ENCODE measurements at places on chromosomes 1 and 21. TPM values are rescaled to one million over a fixed set of nuclear protein-coding genes. Genes with fewer than 3 reads are reported as not detected.

GRCh38 chr1:156479093-156480015 is 21.2 kb downstream of the MEF2D start:
- DNase-seq = no peak

DNA sequence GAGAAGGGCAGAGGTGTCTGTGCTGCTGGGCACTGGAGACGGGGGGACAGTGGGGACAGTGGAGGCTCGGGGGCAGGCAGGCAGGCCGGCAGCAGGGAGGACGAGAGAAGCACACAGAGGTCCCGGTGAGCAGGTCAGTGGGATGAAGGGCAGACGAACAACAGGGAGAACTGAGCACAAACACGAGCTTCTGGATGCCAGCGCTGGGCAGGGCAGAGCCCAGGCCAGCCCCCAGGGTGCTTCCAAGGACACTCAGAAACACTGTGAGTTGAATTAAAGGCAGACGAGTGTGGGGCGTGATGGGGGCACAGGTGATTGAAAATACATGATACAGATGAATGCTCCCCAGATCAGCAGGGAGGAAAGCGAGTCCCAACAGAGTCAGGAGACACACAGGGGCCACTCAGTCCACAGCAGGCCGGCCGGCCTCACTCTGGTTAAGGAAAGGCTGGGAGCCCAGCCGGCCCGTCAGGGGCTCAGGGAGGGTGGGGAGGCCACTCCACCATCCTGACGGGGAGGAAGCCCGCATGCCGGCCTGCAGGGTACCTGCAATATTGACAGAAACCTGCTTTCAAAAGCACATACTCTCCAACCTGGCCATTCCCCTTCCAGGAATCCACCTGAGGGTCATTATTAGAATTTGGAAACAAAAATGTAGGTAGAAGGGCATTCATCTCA is 14.1 kb downstream of the SLC19A1 start:
- DNase-seq = no peak

- DNase-seq = peak; percentile 45
Observed at GRCh38 chr21:39885119-39885848, 18.0 kb downstream of the PCP4 start.

DNA sequence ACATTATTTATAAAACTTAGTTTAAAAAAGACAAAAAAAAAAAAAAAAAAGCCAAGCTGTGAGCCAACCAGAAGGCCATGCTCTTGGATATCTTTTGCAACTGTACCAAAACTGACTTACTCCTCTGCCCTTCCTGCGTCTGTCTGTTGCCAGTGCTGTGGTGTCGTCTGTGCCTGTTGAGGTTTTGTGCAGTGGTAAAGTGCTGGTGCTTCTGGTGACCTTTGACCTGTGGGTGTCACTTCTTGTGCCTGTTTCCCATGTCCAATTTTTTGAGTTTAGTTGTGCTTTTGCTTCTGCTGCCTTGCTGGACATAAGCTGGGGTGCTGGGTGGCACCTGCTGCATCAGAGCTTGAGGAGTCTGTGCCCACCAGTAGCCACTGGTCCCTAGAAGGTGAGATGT is 41.4 kb downstream of the RNF187 start:
- DNase-seq = no peak

- no peak for DNase-seq
Observed at GRCh38 chr1:98035602-98036002, 114.8 kb upstream of the DPYD start.

GRCh38 chr1:116983112-116983511 is 18.4 kb upstream of the CD101 start:
- no peak for DNase-seq

DNA sequence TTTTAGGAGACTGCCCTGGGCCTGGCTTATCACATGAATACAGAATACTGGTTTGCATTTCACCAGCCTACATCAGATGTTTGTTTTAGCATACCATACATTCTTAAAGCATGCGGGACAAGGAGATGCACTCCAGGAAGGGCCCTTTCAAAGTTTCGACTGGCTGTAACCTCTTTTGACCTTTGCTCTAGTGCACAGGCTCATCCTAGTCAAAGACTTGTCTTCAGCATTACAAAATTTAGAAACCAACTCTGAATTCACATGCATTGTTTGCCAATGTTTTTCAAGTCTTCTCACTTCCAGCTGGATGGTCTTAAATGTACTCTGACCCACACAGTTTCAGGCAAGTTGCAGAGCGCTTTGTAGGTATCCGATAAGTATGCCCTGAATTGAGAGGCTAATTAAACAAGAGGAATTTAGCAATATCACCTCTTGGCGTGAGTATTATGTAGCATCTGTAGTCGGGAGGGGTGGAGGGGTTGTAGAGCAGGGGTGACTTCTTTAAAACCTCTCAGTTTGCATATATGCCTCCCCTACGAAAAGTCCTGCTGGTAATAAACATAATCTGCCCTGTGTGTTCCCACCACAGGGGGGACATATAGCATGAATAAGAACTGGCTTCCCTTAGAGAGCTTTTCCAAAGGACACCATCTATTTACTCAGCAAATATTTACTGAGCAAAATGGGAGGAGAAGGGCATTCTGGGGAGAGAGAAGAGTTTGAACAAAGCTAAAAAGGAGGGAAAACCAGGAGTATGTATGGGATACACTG is 24.4 kb upstream of the AHCYL1 start:
- peak; percentile 40 for DNase-seq

- DNase-seq = no peak
Observed at GRCh38 chr1:115282807-115283208, 55.2 kb downstream of the NGF start.

- no peak for DNase-seq
Observed at GRCh38 chr1:71399594-71399993, 318.8 kb upstream of the ZRANB2 start.

FAM131C gene
- 2.2 TPM for polyA plus RNA-seq

LORICRIN gene
- polyA plus RNA-seq = not detected

DNA sequence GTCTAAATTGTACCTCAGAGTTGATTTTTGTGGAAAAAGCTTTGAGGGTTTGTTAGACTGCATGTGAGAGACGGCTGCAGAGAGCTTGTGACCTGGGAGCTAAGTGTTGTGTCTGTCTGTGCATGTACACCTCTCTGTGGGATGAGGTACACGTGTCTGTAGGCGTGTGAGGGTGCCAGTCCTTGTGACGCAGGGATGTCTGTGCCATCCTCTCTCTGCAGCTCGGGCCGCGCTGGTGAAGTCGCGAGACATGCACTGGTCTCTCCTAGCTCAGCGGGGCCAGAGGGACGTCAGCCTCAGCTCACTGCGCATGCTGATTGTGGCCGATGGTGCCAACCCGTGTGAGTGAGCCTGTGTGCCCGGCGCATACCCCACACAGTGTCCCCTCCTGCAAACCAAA is 66.6 kb downstream of the S100B start:
- no peak for DNase-seq

TCP10L gene
- 1.4 TPM for polyA plus RNA-seq

DNASE2B gene
- 0.12 TPM for polyA plus RNA-seq

- DNase-seq = no peak
Observed at GRCh38 chr1:38025664-38026063, 13.1 kb downstream of the UTP11 start.

GRCh38 chr1:36382231-36382630 is 3.5 kb downstream of the STK40 start:
- no peak for DNase-seq

GJA9 gene
- polyA plus RNA-seq = 0.18 TPM

DNA sequence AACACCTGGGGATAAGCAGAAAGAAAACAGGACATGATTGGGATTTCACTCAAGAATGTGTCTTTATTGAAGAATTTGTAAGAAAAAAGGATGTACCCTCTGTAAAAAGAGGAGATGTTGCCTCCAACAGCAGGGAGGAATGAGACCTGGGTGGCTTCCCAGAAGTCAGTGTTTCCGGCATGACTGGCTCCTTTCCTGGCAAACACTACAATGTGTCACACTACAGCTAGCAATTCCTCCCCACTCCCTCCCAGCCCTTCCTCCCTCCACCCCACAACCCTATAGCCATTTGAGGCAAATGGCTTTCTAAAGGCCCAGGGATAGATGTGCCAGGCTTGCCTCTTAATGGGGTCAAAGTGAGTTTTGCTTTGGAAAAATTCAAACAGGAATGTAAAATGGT is 11.5 kb upstream of the COL8A2 start:
- DNase-seq = no peak

DNA sequence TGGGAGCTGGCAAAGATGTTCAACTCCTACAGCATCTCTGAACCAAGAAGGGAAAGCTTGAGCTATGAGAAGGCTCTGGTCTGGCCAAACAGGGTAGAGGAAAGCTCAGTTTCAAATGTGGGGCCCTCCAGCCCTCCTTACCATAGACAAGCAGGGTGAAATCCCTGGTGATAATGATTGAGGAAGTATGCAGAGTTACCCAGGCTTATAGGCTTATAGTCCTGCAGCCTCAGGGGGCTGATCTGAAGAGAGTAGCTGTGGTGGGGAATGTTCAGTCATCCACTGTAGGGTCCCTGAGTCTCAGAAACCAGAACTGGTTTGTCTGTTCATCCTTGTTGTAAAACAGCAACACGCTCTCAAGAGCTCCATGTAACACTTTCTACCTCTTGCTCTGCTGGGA is 19.8 kb upstream of the LY9 start:
- DNase-seq = no peak

C8A gene
- not detected for polyA plus RNA-seq

DNA sequence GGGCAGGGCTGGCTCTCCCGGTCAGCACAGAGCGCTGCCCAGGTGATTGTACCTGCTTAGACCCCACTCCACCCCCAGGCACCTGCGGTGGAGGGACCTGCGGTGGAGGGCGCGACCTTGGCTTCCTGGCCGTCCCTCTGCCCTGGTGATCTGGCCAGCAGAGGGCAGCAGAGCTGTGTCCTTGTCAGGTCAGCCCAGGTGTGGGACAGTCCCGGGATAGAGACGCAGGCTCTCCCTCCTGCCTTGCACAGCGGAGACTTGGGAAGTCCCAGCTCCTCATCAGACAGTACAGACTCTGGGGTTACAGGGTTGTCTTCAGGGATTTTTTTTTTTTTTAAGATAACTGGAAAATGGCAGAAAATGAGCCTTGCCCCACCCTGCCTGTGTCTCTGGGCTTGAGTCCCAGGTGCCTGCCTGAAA is 10.0 kb downstream of the SLX9 start:
- DNase-seq = no peak

DNA sequence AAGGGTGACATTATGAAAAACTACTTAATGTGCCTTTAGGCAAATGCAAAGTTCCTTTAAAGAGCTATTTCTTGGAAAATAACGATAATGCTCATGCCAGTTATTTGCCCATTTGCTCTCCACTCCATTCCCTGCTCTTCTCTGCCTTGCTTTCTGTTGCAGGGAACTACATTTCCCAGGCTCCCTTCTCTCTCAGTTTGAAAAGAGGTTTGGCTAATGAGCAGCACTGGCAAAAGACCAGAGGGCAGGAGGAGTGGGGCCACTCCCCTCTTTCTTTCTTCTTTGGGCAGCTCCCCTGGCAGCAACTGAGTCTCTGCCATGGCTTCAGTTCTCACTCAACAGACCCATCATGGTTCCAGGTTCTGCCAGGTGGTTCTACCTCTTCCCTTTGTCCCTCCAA is 130.5 kb downstream of the RWDD3 start:
- DNase-seq = no peak

OR2T33 gene
- polyA plus RNA-seq = not detected

- no peak for DNase-seq
Observed at GRCh38 chr1:2887941-2888855, 86.7 kb upstream of the TTC34 start.

DNA sequence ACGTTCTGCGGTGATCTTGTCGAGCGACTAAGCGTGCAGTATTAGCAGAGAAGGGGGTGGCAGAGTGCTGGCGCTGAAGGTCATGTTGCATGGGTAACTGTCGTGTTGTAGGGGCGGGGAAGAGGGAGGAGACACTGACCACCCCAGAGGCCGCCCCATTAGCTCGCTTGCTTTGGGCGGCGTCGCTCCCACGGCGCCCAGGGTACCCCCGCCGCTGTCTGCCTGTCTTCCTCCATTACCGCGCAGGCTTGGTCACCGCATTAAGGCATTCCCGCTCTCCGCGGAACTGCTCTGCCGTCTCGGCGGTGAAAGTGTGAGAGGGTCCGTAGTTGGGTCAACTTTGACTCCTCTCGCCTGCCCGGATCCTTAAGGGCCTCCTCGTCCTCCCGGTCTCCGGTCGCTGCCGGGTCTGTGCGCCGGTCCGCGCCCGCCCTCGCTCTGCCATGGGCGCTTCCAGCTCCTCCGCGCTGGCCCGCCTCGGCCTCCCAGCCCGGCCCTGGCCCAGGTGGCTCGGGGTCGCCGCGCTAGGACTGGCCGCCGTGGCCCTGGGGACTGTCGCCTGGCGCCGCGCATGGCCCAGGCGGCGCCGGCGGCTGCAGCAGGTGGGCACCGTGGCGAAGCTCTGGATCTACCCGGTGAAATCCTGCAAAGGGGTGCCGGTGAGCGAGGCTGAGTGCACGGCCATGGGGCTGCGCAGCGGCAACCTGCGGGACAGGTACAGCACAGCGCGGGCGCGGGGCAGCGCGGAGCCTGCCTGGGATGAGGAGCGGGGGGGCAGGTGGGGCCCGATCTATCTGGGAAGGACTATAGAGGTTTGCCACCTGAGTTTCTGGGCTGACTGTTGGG is at the start of gene MTARC2:
Gene MTARC2 (plus strand): TSS at position 234 of the 846 bp plus-strand sequence. CDS start 210 bp downstream, at position 444.
- peak; percentile 75 for DNase-seq

GRCh38 chr1:224548676-224549075 is 67.4 kb upstream of the CNIH3 start:
- DNase-seq = no peak

DNA sequence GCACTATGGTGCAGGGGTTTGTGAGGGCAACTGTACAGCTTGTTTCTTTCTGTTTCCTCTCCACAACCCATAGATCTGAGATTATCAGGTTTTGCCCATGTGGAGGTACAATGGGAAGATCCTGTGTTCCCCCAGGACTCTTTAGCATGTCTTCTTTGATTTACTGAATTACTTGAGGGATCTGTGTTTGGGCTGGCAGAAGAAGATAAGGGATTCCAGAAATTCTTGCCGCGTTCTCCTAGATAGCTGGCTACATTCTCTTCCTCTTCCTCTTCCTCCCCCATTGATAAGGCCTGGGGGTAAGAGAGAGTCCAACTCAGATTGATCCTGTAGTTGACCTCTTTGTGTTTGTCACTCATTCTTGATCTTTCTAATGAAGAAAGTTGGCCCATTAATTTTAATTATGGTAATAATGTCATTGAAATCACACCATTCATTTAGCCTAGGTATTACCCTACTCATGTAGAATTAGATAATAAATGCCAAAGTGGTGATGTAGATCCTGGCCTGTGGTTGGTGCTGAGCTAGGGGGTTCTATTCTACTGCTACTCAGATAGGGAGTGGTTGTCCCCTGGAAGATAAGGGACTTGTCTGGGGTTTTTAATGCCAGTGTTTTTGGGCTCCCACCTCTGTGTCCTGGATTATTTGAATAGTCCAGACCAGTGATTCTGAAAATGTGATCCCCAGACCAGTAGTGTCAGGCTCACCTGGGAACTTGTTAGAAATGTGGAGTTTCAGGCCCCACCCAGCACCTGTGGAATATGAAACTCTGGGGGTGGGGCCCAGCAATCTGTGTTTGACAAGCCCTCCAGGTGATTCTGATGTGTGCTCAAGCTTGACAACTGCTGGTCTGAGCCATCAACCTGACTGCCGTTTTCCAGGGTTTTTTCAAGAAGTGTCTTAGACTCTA is 122.2 kb downstream of the NOS1AP start:
- DNase-seq = no peak

- no peak for DNase-seq
Observed at GRCh38 chr1:184972315-184973055, 1.8 kb downstream of the NIBAN1 start.

- no peak for DNase-seq
Observed at GRCh38 chr21:37338671-37339551, 27.7 kb upstream of the DYRK1A start.

GRCh38 chr1:42334240-42335049 is 590 bp downstream of the FOXJ3 start:
- DNase-seq = peak; percentile 31

Data from left renal cortex interstitium (tissue), 4 donors.